ENCODE measurements at places on chromosomes 2 and 18.

DNA sequence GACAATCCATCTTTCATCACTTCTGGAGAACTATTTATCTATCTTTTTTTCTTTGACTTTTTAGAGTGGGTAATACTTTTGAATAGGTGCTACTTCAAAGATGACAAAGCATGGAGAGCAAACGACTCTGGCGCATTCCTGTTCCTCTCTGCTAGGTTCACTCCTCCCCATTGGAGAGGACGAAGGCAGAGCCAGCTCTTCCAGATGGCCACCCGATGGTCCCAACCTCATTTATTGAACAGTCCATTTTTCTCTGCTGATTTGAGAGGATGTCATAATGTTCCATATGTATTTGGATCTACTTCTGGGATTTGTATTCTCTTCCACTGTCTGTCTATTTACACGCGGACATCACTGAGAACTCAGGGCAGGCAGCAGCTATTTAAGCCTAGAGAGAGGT, 284.3 kb upstream of the CXCR4 start:
- no peak for DNase-seq

- no peak for DNase-seq
Observed at GRCh38 chr18:27171993-27172392, 13.1 kb downstream of the CHST9 start.

- DNase-seq: no peak
Observed at GRCh38 chr2:126774290-126774689, 118.3 kb downstream of the GYPC start.

GRCh38 chr18:24168496-24168895, 29.6 kb downstream of the CABYR start:
- DNase-seq: no peak

DNA sequence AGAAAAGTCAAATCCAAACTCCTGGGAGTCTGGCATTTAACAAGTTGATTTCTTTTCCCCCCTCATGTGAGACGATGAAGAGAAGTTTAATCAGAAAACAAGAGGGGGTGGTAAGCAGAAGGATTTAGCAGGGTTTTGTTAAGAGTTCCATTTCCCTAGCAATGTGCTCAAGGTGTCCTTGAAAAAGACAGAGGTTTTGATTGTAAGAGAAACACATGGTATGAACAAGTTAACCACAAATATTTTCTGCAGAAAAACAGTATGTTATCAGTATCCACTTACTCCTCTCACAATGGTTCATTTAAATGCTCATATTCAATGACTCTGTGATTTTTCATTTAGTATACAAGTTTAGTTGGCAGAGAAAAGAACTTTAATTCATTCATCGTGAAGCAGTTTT, 26.8 kb downstream of the LAMA1 start:
- no peak for DNase-seq

GRCh38 chr2:119730671-119731177, 29.0 kb upstream of the PTPN4 start:
- DNase-seq: no peak

DNA sequence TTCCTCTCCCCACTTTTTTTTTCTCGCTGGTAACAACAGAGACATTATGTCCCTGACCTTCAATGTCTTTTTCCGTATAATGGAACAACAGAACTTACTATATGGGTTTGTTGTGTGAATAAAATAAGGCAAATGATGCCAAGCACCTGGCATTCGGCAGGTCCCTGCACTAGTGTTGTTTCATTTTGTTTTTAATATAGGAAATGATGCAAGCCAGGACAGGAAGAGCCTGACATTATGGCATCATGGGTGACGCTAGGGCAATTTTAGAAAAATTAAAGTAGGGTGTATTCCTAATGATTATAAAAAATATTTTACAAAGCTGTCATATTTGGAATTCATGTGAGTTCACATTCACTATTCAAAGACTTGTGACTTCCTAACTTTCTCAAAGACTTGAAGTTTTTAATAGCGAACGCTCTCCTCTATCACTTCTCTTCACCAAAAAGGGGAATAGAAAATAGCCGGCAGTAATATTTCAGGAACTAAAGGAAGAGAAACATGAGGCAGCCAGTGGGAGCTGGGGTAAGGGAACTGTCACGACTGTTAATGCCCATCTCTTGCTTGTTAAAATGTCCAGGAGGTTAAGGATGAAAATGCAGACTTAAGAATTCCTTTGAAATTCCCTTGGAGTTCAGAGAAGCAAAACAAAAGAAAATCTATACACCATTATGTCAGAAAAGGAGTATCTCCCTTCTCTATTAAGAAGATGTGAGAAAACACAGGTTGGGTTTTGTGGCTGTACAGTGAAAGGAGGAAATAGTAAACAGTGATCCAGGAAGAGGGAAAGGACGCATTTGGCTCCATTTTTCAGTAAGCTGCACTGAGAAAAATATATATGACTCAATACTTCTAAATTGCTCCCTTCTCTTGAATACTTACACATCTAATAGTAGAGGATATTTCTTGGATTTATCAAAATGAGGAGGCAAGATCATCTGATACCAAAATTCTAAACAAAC, 60.2 kb downstream of the DPP4 start:
- DNase-seq: no peak
